Osteoblast (primary cell): ENCODE measurements at places on chromosomes 6 and 20.

DNA sequence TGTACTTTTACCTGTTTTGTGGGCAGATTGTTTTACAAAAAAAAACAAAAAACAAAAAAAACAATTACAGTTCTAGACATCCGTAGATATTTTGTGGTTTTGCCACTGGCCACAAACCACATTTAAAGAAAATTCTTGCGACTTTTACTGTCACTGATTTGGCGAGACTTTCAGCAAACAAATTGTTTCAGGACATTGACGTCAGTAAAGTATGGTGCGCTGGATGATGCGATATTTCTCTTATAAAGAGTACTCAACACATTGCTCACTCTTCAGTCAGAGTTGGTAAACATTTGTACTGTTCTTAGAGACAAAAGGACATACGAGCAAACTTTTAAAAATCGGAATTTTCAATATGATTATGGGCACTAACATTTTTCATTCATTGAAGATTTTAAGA, 229.8 kb downstream of the HAO1 start:
- no peak overlapping the region for H3K27ac ChIP-seq
- no peak overlapping the region for H3K4me3 ChIP-seq
- no peaks in the 10 kb centered on the region for H3K4me1 ChIP-seq
- H3K36me3 ChIP-seq, result no peaks in the 10 kb centered on the region
- no peak for DNase-seq

- no peaks in the 10 kb centered on the region for H3K27me3 ChIP-seq
- DNase-seq, result peak; percentile 51
- peaks cover 9% of the 10 kb centered on the region for H3K36me3 ChIP-seq
- no peak overlapping the region for H3K27ac ChIP-seq
Observed at GRCh38 chr20:25453035-25453810, 45.8 kb downstream of the GINS1 start.

- no peaks in the 10 kb centered on the region for H3K4me1 ChIP-seq
- no peak for DNase-seq
- no peak overlapping the region for H3K4me3 ChIP-seq
- H3K27me3 ChIP-seq, result no peaks in the 10 kb centered on the region
- H3K27ac ChIP-seq, result no peak overlapping the region
Observed at GRCh38 chr6:128443553-128443952, 76.8 kb downstream of the PTPRK start.

DNA sequence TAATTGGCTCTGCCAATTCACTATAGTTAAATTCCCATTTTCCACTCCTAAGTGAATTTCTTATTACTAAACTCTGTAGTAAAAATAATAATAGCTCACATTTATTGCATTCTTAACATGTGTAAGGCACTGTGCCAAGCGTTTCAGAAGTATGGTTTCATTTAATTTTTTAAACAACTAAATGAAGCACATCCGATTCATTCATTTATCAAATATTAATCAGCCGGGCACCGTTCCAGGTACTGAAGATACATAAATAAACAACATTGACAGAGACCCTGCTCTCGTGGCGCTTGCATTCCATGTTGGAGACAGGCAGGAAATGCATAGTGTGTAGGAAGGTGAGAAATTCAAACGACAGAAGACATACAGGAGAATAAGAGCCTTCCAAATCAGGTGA, 423.2 kb upstream of the JARID2 start:
- DNase-seq, result no peak
- H3K27me3 ChIP-seq, result no peaks in the 10 kb centered on the region
- no peak overlapping the region for H3K27ac ChIP-seq
- H3K4me3 ChIP-seq, result no peak overlapping the region
- H3K36me3 ChIP-seq, result no peaks in the 10 kb centered on the region

GRCh38 chr6:149696901-149697300, 21.0 kb downstream of the LATS1 start:
- peaks cover 20% of the 10 kb centered on the region for H3K36me3 ChIP-seq
- H3K27me3 ChIP-seq, result no peaks in the 10 kb centered on the region
- H3K27ac ChIP-seq, result peak overlapping the region; percentile 30
- no peak for DNase-seq
